ENCODE measurements at places on chromosomes 12 and 14.

- no peak for DNase-seq
Observed at GRCh38 chr12:80293759-80294158, 150.3 kb upstream of the PTPRQ start.

GRCh38 chr14:65229748-65230728 lies 127.7 kb upstream of the MAX start:
- peak; percentile 23 for DNase-seq

- DNase-seq, result no peak
Observed at GRCh38 chr14:87797001-87797400, 196.0 kb downstream of the GALC start.

- peak; percentile 61 for DNase-seq
Observed at GRCh38 chr12:49288412-49288853, 6.5 kb upstream of the PRPH start.

DNA sequence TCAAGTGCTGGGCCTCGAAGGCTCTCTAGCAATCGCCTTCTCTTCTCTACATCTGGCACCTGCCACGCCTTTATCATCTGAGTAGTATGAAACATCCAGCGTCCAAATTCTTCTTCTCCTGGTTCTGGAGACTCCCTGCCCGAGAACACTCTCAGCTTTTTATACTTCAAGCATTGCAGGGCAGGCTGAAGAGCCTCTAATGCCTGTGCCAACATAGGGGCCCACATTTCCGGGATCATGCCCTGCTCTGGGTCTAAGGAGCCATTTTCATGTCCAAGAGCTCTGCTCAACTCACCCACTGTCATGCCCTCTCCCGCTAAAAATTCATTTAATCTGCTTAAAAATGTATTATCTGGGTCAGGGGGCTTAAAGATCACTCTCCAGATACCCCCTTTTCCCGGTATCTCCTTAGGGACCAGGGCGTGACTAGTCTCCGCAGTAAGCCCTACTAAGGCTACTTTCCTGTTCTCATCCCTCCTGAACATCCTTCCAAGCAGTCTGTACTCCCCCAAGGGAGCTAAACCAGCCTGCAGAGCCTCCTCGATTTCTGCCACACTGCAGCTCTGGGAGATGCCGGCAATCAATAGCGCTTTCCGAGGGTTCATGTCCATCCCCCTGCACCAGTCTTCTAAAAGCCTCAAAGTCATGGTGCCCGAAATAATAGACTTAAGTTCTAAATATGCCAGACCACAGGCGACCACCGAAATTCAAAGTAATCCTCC lies 940 bp downstream of the MOAP1 start:
- DNase-seq, result no peak

DNA sequence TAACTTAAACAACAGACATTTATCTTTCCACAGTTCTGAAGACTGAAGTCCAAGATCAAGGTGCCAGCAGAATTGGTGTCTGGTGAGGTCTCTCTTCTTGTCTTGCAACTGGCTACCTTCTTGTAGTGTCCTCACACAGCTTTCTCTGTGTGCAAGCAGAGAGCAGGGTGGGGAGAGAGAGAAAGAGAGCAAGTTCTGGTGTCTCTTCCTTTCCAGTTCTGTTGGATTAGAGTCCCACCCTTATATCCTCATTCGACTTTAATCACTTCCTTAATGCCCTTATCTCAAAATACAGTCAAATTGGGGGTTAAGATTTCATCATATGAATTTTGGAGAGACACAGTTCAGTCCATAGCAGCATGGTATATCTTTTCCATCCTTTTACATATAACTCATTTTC lies 40.8 kb downstream of the DYRK2 start:
- no peak for DNase-seq

DNA sequence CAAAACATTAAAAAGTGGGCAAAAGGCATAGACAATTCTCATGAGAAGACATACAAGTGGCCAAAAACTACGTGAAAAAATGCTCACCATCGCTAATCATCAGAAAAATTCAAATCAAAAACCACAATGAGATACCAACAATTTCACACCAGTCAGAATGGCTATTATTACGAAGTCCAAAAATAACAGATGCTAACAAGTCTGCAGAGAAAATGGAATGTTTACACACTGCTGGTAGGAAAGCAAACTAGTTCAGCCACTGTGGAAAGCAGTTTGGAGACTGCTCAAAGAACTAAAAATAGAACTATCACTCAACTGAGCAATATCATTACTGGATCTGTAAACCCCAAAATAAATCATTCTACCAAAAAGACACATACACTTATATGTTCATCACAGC lies 76.2 kb downstream of the PRKD1 start:
- no peak for DNase-seq

DNA sequence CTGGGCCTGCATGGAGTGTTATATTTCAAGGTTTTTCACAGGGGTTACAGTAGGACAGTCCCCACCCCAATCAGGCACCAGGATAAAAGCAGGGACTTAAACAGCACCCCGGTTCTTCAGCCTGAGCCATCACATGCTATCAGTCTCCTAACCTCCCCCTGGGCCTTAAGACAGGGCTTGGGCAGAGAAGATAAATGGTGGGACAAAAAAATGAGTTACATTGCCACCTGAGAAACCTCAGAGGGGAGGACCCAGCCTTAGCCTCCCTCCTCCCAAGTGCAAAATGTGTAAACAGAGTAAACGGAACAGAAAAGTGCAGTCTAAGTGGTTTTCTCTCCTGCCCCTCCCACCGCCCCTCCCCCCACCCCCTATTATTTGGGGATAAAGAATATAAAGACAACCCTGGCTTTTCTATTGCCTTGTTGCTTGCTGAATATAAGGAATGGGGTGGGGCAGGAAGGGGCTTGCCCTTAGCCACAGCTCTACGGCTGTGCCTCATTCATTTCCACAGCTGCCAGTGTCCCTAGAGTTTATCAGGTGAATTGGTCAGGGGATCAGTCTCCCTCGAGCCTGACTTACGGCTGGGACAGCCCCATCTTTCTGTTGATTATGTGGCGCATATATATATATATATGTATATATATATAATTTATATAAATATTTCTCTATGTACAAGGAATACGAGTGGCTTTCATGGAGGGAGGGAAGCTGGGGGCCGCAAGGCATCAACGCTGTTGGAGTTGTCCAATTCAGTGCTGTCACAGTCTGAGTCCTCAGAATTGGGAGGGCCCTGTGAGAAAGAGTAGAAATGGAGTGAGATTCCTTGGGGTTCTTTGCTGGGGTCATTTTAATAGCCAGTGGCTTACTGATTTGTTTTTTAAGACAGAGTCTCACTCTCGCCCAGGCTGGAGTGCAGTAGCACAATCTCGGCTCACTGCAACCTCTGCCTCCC lies 18.5 kb downstream of the MAP3K12 start:
- no peak for DNase-seq

GRCh38 chr12:7937833-7938506 lies 2.0 kb upstream of the SLC2A3 start:
- DNase-seq, result no peak

DNA sequence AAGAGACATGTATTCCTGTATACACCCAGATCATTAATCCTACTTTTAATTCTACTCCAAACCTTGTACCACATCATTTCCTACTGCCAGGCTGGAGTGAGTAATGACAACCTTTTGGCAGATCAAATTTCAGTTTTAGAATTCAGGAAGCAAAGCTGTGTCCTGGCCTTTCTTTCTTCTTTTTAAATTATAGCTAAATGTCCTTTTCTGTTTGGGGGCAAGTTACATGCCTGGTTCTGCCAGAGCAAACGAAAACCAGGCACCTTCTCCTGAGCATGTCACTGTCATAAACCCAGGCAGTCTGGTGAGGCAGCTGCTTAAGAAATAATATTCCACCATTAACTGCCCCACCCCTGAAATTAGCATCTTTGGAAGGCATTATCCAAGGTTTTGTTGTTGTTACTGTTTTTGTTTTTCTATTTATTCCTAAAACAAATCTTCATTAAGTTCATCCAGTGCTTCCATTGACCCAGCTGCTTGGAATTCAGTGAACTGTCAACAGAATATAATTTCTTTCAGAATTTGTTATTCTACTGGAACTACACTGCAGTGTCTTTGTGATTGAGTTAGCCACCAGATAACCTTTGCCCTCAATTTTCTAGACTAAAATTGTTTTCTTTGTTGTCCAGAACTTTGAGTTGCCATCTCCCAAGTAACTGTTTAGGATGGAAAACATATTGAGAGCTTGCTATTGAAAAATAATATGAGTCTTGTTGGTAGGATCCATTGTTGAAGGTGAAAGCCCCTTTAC lies 33.2 kb downstream of the SAMD4A start:
- no peak for DNase-seq

- peak; percentile 50 for DNase-seq
Observed at GRCh38 chr12:90102957-90103652, 394.5 kb upstream of the ATP2B1 start.

GRCh38 chr14:43116341-43116740 lies 1390.7 kb downstream of the FSCB start:
- DNase-seq, result no peak

DNA sequence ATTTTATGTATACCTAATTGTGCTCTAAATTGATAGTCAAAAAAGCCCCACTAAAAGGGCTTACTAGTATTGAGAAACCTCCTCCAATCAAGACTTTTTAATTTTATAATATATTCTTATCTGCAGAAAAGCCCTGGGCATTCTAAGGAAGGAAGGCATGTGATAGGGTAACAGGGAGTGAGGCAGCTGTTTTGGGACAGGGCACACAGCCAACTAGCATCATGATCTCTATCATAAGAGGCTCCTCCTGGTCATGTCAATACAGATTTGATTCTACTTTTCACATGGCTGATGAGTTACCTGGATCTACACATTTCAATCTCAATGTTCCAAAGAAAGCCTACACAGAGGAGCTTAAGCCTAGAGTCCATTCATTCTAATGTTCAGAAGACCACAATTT lies 9.1 kb downstream of the ADAM20 start:
- DNase-seq, result no peak

DNA sequence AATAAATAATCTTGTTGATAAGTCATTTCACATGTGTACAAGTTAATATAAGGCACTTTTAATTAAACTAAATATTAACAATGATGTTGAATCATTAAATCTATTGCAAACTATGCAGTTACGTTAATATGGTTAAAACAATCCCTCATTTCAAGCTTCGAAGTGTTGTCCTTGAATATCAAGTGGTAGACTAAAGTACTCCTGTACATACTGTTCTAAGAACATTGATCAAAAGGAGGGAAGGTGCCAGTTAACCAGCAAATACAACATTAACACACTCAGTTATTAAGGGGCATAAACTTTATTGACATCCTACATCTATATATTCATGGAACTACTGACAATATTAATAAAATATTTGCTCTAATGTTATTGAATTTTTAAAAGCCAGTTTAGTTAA lies 8.7 kb downstream of the BCAT1 start:
- DNase-seq, result no peak

DNA sequence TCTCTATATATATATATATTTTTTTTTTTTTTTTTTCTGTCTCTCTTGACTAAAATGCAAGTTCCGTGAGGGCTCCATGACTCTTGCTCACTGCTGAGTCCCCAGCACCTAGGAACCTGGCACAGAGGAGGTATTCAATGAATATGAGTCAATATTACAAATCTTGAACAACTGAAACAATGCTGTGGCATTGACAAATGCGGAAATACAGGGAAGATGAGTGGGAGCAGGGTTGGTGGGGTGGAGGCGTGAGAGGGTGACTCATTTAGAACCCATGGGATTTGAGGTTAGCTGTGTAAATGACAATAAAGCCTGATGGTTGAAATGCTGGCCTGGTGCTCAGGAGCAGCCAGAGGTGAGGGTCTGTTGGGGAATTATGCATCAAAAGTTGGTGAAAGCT lies 121.7 kb upstream of the FUT8 start:
- DNase-seq, result no peak

- DNase-seq, result no peak
Observed at GRCh38 chr14:52700701-52701172, 5.4 kb upstream of the ERO1A start.

DNA sequence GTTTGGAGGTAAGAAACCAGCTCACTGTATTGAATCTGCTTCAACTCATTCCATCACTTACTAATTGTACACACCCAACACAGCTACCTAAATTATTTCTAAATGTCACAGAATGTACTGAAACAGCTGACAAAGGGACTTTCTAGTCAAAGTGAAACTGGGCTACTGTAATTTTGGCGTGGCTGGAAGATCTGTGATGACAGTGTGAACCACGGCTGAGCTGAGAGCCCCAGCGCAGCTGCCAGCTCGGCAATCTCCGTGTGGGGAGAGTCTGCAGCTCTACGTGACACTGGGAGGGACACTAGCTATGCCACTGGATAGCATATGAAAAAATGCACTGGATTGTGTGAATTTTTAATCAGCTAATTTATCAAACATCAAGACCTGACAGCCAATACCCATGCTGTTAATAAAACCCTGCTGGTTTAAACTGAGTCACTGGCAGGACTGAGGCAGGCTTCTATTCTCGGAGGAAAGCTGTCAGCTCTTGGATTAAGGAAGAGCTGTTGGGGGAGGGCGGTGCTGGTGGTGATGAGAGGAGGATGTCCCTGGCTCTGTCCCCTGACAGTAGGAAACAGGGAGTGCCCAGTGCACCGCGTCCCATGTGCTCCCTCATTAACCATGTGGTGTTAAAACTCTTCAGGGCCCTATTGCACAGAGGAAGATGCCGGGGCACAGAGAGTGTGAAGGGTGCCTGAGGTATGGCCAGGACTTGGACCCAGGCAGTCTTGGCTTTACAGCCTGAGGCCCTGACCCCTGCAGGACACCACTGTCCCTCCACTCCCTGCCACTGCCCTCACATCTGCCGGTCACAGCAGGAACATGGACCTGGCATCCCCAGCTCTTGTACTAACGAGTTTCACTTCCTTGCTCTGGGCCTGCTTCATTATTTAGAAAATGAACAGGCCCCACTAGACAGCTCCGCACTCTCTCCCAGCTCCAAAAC lies 13.3 kb downstream of the SLC15A4 start:
- no peak for DNase-seq

DNA sequence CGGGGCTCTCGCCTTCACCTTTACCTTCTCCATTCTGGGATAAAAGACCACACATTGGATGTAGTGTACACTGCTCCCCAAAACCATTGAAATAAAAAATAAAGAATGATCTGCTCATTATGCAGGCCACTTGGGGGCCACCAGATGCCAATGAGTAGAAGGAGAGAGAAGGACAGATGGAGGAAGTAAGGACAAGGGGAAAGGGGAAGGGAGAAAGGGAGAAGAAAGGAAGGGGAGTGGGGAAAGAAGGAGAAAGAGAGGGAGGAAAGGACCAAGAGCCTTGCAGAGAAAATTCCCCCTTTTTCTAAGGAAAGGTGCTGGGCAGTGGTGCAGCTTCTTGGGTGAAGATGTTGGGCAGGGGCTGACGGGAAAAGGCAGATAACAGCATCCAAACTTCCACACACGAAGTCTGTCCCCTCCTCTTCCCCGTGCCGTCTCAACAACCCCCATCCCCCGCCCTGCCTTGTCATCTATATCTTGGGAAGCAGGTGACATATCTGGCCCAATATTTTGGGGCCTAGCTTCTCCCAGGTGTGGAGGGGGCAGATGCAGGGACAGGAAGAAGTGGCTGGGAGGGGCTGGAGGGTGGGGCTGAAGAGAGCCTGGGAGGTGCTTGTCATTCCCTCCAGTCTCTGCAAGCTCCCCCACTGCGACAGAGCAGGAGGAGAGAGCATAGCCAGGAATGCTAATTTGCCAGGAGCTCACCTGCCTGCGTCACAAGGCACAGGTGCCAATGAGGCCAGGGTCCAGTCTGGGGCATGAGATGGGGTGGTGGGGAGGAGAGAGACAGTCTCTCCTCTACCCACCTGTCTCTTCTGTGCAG lies 107.5 kb downstream of the SINHCAF start:
- no peak for DNase-seq

Data from SK-N-DZ (cell line).